ENCODE measurements at places on chromosomes 7 and 10.

- no peak for DNase-seq
Observed at GRCh38 chr7:143300959-143301935, 13.1 kb downstream of the CASP2 start.

DNA sequence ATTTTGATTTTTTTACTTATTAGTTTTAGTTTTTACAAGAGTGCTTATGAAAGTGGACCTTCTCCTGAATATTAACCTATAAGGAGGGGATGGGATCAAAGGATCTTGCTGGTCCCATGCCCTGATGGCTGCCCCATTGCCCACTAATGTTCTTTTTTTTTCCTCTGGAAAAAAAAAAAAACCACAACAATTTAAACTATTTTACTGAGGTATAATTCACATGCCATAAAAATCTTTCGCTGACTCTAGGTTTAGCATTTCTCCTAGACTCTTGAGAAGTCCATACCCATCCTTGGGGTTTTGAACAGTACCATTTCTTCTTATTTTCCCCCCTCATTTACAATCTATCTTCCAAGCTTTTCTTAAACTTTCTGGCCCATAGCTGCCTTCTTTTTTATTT lies 481.8 kb downstream of the TFEC start:
- no peak for DNase-seq

DNA sequence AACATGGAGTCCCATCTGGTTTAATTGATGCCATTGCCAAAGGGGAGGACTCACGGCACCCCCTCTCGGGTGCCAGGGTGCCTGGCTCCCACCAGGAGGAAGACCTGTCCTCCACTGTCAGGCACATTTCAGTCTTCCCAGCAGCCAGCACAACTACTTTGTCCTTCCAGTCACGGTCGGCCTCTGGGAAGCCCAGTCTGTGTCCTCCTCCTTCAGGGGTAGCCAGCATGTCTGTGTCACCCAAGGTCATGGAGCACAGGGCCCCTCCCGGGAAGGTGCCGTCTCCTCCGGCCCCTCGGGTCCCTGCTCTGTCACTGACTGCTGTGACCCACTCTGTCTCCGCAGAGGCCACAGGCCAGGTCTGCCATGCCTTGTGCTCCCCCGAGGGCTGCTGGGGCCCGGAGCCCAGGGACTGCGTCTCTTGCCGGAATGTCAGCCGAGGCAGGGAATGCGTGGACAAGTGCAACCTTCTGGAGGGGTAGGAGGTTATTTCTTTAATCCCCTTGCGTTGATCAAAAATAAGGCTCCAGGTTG lies 142.4 kb downstream of the EGFR start:
- DNase-seq: no peak

DNA sequence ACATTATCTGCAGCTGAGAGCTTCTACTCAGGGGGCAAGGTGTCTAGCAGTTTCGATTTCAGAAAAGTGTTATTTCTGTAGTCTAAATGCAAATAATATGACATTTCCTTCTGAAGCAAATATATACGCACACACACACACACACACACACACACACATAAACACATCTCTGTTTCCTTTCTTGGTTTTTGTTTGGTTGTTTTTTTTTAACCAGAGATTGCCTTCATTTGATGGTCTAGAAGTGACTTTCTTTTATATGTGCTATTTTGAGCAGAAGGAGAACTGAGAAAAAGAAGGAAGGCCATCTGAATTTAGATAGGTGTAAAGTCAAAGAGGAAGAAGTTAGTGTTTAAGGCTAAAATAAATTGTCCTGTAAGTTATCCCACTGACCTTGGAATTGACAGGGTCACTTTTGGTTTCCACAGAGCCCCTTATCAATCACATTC lies 142.2 kb downstream of the TRIL start:
- DNase-seq: no peak

GRCh38 chr10:23337616-23338015 lies 7.0 kb downstream of the C10orf67 start:
- no peak for DNase-seq

DNA sequence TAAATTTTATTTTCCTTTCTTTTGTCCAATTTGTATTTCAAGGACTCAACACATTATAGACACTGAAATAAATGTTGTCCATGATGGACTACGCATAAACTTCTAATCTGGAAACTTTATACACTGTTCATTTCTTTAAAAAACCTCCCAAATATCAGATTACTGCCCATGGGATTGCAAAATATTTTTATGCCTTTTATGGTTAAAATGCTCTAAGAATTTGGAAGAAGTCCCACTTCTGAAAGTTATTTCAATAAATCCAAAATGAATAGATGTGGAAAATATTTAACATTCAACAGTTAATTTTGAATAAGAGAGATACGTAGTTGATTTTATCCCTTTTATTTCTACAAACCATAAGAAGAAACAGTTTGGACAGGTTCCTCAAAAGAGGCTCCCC lies 46.1 kb downstream of the CABCOCO1 start:
- no peak for DNase-seq
